ENCODE measurements at places on chromosomes 4 and X.

DNA sequence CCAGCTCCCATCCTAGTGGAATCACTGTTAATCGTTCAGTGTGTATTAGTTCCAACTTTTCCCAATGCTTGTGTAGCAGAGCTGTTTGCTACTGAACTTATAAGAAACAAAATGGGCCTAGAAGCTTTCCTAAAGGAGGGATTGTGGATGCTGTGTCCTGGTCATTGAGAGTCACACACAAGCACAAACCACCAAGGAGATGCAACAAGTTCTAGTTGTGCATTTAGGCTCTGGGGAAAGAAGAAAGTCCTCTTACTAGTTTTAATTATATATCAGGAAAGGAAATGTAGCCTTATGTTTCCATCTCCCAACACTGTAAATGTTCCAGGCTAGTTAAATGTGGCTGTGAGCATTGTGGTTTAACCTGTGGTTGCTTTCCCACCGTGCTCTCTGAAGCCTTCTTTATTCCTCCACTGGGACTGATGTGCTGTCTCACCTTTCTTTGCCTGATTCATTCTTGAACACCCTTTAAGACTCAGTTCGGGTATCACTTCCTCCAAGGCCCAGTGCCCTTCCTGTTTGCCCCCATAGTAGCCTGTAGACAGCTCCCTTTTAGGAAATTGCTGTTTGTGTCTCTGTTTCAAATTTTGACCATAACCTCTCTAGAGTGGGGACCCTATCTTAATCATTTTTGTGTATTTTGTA, 34.3 kb downstream of the ATP10D start:
- DNase-seq: peak; percentile 15

DNA sequence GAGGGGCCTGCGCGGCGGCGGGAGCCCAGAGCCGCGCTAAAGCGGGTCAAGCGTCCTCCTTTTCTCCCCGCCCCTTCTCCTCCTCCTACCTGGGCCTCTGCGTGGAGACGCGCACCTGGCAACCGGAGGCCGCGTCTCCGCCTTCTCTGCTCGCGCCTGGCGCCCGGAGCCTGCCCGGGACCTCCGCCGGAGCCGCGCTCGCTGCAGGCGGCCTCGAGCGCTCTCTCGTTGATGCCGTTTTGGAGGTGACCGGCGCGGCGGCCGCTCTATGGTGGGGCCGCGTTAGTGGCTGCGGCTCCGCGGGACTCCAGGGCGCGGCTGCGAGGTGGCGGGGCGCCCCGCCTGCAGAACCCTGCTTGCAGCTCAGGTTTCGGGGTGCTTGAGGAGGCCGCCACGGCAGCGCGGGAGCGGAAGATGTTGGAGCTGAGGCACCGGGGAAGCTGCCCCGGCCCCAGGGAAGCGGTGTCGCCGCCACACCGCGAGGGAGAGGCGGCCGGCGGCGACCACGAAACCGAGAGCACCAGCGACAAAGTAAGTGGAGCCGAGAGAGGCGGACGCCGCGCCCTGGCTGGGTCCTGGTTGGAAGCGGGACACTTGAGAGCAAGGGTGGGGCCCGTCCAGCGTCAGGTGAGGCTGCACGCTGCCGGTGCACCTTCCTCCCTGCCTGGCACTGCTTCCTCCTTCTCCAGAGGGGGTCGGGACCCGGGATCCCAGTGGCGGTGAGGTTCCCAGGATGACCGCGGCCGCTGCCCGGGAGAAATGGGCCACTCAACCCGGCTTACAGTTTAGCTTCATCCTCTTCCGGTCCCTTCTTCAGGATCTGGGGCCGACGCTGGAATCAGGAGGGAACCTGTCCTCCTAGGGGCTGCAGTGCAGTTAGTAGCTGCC, at the start of gene CDS1:
TSS of gene CDS1 (plus strand) at position 140 of the 888 bp plus-strand sequence. CDS start at position 415, 275 bp downstream.
- DNase-seq: peak; percentile 3

DNA sequence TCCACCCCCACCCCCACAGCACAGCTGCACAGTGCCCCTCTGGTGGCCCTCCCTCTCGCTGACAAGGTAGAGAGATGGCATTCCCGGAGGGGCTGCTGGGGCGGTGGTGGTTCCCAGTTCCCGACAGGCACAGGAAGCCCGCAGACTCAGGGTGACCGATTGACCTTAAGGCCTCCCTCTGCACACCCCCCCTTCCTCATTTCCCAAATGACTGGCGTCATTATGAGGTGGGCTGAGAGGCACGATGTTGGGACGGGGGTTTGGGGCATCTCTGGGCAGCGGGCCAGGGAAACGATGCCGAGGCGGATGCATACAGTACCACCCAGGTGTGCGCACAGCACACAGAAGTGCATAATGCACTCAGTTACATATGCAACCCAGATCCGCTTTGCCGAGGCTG, 3.5 kb upstream of the TIMP1 start:
- no peak for DNase-seq

DNA sequence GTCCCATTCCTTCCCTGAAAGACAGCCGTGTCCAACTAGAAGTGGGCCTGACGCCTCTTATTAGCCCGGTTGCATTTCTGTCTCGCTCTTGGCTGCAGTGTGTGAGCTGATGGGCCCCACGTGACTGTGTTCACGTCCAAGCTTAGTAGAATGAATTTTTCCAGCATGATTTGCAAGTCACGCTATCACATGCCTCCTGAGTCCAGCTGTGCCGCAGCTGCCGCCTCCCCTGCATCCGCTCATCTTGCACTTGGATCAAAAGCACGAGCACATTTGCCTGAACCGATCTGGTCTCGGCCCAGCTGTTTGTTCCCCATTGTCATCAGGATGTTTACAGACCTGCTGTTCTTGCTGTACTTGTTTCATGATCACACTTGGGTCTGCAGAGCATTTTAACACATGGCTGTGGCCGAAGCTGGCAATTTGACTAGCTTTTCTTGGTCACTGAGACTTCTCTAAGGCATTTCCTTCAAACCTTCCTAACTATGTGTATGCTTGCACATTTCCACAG, 126.5 kb downstream of the KIT start:
- DNase-seq: no peak

GRCh38 chr4:96969455-96969854, 1129.6 kb downstream of the PDHA2 start:
- no peak for DNase-seq

DNA sequence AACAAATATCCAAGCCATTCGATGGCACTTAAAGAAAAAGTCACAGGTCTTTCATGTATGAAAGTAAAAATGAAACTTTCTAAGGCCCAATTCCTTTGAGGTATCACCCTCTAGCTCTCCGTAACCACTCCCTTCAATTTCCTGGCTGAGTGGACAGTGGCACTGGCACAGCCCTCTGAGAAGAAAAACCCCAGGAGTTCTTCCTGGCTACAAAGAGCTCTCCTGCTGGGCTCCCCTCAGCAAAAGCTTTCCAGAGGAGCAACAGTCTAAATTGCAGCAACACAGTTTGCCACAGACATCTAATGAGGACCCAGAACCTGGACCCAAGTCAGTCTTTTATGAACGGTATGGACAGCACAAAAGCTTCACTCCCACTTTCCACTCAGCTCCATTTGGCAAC, 71.8 kb downstream of the FUNDC1 start:
- no peak for DNase-seq

DNA sequence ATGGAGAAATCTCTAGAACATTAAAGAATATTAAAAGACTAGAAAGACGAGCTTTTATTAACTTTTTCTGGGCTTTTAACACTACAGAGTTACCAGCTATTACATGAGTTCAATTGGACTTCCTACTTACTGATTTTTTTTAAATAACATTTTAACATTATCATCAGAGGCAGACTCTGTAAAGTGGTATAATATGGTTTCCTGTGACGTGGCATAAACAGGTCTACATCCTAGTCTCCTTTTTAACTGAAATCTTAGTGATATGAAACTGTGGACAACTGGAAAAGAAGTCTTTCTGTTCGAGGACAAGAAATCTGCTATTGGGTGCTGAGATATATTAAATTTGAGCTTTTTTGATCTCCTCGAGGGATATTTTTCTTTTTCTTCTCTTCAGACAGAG, 48.7 kb upstream of the ABCG2 start:
- DNase-seq: no peak

DNA sequence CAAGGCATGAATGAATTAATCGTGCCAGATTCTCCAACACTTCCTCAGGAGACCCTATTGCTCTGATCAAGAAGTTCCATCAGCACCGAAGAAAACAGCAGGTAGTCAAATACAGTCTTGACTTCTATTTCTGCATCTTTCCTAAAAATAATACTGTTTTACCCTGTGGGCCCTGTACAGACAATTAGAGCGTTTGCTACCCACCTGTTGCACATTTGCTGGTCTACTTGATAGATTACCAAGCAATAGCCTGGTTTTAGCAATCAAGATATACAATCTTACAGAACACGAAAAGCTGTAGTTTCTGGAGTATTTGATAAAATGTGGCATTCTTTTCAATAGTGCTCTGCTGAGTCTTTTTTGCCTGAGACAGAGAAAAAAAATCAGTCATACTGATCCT, 12.3 kb downstream of the GPR174 start:
- no peak for DNase-seq

GRCh38 chr4:132818091-132818490, 331.0 kb upstream of the PCDH10 start:
- DNase-seq: no peak

- no peak for DNase-seq
Measured at GRCh38 chr4:123452616-123453015, 56.0 kb downstream of the SPRY1 start.

- peak; percentile 32 for DNase-seq
Measured at GRCh38 chr4:110211007-110211769, 12.8 kb upstream of the ELOVL6 start.

- DNase-seq: no peak
Measured at GRCh38 chrX:106007815-106008214, 30.7 kb downstream of the SERPINA7 start.

DNA sequence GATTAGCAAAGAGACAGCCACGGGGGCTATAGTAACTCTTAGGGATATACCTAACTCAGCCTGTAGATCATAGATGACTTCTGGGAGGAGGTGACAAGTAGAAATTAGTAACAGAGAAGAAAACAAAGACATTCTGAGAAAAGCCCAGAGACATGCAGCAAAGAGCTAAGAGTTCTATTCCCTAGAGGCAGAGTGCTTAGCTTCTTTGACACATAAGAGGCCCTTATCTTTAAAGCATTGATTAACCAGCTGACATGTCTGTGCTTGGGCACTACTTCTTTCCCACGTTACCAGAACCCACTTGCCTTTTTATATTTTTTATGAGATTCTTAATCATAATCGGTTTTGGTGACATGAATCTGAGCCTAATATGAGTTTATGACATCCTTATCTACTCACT, 179.5 kb downstream of the GABRB1 start:
- no peak for DNase-seq

DNA sequence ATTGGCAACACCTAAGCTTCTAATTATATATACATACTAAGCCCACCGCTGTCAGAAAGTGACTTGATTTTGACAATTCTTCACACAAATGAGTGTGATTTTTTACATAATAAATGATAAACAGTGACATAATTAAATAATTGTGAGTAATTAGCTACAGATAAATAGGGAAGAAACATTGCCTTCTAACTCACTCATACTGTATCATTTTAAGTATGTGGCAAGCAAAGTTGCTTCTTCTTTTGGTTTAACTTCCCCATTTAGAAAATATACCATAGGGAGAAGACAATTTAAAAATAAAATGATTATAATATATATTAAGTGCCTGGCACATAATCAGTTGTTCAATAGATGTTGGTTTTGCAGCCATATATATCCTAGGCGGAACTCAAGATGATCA, 644.2 kb downstream of the FSTL5 start:
- no peak for DNase-seq

DNA sequence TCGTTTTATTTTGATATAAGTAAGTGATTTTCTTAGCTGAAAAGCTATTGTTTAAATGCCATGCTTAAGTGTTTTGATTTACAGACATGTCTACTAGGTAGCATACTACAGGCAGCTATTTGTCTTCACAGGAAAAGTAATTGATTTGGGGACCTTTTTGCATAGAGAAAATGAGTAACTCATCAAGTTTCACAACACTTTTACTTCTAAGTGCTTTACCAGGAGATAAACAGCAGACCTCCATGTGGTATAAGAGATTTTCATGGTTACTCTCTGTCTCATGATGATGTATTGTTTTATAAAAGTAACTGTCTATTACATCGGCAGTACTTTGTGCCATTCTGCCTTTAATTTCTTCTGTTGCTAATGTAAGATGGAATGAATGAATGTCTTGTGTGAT, 28.7 kb downstream of the RBPJ start:
- DNase-seq: no peak

- peak; percentile 61 for DNase-seq
Measured at GRCh38 chr4:26319949-26320537, 771 bp upstream of the RBPJ start.

DNA sequence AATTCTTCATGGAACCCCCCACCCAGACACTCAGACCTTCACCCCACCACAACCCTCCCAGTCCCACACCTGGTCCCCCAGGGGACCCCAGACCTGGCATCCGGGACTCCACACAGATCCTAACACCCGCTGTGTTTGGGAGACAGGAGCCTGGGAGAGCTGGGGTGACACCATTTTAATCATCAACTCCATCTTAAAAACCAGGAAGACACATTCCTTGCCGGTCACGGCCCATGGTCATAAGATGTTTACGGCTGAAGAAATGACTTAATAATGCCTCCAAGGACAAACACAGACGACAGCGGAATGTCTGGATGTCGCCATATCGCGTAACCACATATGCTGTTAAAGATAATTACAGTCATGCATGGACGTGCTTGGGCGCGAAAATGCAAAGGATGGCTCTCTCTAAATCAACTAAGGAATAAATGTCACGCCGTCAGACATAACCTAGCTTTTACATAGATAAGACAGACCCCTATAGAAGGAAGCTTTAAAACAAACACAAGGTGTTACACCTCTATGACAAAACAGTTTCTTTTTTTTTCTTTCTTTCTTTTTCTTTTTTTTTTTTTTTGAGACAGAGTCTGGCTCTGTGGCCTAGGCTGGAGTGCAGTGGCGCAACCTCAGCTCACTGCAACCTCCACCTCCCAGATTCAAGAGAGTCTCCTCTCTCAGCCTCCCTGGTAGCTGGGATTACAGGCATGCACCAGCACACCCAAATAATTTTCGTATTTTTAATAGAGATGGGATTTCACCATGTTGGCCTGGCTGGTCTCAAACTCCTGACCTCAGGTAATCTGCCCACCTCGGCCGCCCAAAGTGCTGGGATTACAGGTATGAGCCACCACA, 2.1 kb upstream of the DHRSX start:
- no peak for DNase-seq

GRCh38 chrX:120402369-120402768, 40.5 kb downstream of the ATP1B4 start:
- no peak for DNase-seq

DNA sequence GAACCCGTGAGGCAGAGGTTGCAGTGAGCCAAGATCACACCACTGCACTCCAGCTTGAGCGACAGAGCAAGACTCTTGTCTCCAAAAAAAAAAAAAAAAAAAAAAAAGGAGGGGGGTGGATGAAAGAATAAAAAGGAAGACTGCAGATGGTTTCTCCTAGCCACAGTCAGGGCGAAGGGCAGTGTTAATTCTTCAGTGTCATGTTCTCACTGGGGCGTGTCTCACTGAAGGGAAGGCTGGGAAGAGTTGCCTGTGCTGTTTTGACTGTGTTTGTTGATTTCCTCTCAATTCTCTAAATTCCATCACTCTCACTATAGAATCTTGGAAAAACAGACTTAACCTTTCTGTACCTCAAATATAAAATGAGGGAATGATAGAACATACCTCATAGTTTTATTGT, 71.6 kb upstream of the DHX15 start:
- DNase-seq: no peak

GRCh38 chr4:138890891-138891570, 124.5 kb upstream of the NOCT start:
- DNase-seq: no peak
